AG04450 (cell line): ENCODE measurements at places on chromosomes 11 and 22.

DNA sequence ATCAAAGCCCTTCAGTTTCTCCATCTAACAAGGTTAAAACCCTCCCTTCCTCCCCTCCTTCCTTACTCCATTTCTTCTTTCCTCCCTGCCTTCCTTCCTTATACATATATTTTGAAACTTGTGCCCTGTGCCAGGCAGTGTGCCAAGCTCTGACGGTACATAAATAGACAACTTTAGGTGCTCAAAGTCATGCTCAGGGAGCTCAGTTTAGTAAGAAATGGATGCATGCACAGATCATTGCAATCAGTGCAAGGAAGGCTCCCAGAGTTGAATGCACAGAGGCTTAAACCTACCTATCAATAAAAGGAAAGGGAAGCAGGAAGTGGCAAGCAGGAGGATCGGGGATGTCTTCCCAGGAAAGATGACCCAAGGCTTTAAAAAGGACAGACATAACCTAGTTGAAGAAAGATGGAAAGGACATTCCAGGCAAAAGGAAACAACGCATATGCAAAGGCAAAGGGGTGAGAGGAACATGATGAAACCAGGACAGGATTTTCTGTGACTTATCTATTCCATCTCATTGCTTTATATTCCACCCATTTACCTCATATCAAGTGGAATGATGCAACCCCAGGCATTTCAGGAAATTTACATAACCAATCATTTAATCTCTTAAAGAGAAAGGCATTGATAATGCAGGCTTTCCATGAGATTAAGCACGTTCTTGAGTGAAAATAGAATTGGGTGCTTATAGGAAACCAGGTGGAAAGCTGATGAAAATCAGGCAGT, 13.2 kb downstream of the FZD4 start:
- DNase-seq, result no peak

DNA sequence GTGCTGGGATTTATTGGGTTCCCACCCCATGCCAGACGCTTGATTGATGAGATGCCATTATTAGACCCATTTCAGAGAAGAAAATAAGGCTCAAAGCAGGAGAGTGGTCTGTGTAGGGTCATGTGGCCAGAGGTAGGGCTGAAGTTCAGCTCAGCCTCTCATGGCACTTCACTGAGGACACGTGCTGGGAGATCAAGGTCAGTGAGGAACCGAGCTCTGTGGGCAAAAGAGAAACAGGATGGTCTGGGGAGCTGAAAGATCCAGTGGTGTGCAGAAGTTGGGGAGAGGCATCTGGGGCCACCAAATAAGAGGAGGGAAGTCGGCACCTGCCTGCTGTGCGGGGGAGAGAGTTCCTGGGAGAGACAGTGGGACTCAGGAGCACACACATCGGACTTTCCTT, 19.6 kb downstream of the RHOD start:
- no peak for DNase-seq

GRCh38 chr11:61362542-61362875, 335 bp downstream of the TMEM138 start:
- no peak for DNase-seq

DNA sequence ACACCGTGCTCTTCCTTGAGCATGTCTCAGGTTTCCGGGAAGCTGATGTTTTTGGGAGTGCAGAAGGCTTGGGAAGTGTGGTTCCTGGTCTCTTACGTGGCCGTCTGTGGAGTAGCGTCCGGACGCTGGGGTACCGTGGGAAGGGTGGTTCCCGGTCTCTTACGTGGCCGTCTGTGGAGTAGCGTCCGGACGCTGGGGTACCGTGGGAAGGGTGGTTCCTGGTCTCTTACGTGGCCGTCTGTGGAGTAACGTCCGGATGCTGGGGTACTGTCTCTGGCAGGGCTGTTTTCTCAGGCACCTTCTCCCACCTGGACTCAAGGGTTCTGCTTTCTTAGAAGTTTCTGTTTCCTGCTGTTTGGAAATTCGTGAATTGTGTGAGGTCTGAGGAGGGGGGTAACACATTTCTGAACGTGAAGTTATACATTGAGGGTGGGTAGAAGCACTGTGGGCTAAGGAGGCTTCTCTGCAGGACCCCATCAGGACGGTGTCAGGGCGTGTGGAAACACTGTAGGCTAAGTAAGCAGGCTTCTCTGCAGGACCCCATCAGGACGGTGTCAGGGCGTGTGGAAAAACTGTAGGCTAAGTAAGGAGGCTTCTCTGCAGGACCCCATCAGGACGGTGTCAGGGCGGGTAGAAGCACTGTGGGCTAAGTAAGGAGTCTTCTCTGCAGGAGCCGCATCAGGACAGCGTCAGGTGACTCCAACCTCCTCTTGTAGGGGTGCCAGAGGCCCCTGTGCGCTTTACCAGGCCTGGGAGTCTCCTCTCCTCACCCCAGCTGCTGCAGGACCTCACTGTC, 5.3 kb upstream of the IFITM3 start:
- DNase-seq, result no peak

GRCh38 chr11:17014321-17014832, at the start of gene PLEKHA7:
PLEKHA7 (minus strand) TSS chr11:17014414; CDS start chr11:17014401, 13 bp downstream.
- no peak for DNase-seq

GRCh38 chr11:105491394-105491793, 118.5 kb upstream of the GRIA4 start:
- no peak for DNase-seq

DNA sequence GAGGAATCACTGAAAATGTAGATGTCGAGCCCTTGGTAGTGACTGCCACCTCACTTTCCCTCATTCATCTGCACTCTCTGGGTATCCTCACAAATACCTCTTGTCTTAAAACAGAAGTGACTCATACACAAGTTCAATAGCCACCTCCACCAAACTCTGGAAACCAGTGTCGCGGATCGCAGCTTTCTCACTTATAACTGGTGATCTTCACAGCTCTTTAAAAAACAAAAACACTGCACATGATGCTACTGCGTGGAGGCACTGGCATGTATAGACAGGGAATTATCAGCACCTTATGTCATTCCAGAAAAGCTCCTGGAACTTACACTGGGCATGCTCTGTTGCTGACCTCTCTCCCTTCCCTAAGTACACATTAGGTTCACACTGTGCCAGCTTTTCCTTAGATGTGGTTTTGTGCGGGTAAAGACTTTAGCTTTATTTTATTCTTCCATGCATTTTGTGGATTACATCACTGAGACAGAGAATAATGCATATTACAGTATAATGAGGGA, 425.5 kb upstream of the CADM1 start:
- DNase-seq, result no peak

DNA sequence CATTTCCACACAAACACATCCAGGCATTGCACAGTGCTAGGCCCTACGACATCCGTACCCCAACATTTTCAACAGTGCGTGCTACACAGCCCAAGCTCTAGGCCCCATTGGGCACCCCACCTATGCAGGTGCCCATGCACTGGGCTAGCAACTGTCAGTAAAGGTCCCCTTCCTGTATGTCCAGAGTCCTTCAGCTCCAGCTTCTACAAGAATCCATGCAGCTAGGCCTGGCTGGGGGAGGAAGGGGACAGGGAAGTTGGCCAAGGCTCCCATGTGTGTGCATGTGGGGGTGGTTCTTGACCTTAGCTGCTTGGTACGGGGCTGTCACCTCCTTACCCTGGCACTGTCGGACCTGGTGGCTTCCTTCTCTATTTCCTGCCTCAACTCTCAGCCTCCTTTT, 1.3 kb downstream of the B3GAT1 start:
- DNase-seq, result no peak
